Stimulated activated CD8-positive, alpha-beta memory T cell treated with anti-CD3 and anti-CD28 coated beads, Interleukin-4, amount 100 ng/mL, for 1 hour (primary cell): ENCODE measurements at places on chromosomes 1 and 21.

- no peak for DNase-seq
Measured at GRCh38 chr1:151472856-151473731, 13.8 kb upstream of the POGZ start.

GRCh38 chr21:38223893-38224540 lies 32.8 kb upstream of the KCNJ15 start:
- DNase-seq = no peak

GRCh38 chr1:61743431-61743705 lies 1.1 kb downstream of the PATJ start:
- no peak for DNase-seq

GRCh38 chr1:84715342-84716019 lies 25.2 kb upstream of the SSX2IP start:
- no peak for DNase-seq

- no peak for DNase-seq
Measured at GRCh38 chr1:93095804-93096585, 16.9 kb downstream of the MTF2 start.

DNA sequence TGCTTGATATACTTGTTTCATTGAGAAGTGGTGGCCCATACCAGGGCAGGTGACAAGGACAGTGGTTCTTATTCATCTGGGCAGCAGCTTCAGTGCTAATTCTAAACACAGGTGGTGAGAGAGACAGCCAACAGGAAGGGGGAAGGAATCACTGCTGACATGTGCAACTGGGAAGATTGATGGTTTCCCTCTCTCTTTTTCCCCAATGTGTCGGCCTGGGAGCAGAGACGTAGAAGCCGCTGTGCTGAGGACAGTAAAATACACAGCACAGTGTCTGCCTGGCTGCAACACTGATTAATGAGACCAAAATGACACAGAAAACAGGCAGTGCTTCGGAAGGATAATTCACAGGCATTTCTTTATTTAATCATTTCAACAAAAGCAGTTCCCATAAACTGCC lies 48.8 kb downstream of the WARS2 start:
- no peak for DNase-seq

DNA sequence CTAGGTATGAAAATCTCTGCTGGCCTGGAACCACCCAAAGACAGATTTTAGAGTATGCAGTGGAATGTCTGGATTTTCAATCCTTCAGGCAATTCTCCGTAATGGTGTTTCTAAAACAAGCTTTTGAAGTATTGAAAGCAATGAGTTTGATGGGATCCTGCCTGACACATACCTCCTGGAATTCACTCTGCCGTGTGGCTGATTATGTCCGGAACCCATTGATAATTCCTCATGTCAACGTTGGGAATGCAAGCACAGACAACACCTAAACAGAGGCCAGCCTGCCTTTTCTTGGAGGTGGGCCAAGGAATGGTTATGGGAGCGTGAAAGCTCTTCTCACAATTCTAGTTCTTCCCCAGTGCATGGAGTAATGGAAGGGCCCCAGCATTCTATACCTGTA lies 168.9 kb upstream of the HMCN1 start:
- no peak for DNase-seq

- DNase-seq = no peak
Measured at GRCh38 chr1:56146449-56146848, 432.9 kb downstream of the PLPP3 start.

DNA sequence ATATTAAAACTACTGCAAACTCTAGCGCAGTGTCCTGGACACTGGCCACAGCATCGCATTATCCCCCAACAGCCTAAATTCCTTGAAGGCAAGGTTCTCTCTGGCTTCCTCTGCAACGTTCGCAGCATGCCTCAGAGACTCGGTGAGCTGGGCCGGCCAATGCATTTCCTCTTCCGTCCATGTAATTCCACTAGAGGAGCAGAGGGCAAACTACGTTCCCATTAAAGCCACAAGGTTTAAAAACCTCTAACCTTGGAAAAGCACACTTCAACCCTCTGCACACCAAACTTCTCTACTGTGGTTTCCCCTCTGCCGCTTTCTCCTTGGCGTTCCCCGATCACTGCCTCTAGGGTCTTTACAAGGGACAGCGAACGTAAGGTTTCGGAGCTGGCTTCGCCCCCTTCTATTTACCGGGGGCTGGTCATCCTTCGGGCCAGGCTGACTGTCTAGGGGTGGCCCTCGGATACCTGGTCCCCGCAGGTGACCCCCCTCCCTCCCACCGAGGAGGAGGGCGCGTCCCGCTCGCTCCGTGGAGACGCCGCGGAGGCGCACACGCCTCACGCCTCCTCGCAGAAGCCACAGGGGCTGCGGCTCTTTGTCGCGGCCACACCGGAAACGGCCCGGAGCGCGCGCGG lies 456 bp upstream of the SMYD2 start:
- peak; percentile 6 for DNase-seq

DNA sequence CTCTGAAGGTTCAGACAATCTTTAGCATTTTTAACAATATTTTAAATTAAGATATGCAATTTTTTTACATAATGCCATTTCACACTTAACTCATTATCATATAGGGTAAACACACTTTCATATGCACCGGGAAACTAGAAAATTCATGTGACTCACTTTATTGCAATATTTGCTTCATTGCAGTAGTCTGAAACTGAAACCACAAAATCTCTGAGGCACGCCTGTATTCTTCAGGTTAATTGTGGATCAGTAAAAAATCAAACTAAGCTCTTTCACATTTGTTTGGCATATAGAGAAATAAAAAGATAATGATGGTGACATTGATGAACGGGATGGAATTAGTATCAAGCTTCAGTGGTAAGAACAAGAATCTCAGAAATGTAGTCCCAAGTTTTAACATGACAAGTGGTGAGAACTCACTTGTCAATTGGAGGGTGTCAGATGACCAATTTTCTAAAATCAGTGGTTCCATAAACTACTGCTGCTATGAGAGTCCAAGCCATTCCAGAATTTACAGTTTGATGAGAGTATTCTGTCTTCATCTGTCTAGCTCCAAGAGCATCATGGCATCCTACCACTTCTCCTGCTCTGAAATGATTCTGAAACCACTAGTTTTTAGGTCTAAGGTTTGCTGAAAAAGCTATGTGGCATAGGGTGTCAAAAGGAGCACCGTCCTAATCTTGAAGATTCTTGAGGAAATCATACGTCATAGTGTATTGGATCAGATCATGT lies 281.0 kb downstream of the PTPRC start:
- DNase-seq = no peak

- DNase-seq = no peak
Measured at GRCh38 chr1:92123868-92124267, 43.7 kb downstream of the BTBD8 start.

DNA sequence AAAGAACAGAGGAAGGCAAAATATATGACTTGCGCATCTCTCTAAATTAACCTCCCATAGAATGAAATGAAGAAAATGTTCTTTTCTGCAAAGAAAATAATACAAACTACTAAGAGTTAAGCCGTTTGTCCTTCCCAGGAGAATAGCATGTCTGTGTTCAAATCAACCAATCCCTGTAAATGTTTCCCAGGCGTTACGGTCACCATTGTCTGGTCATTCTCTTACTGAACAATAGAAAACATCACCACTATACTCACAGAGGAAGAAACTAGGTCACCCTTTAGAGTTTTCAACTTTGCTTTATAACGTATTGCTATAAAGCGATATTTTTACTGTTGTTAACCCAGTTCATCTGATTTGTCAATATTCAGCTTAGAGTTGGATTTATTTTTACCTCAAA lies 34.1 kb downstream of the COL11A1 start:
- no peak for DNase-seq

GRCh38 chr21:37877888-37878684 lies 38.2 kb downstream of the KCNJ6 start:
- no peak for DNase-seq

- DNase-seq = no peak
Measured at GRCh38 chr1:77473690-77474089, 191.9 kb downstream of the AK5 start.

- no peak for DNase-seq
Measured at GRCh38 chr1:203098445-203098844, 12.6 kb upstream of the MYOG start.

DNA sequence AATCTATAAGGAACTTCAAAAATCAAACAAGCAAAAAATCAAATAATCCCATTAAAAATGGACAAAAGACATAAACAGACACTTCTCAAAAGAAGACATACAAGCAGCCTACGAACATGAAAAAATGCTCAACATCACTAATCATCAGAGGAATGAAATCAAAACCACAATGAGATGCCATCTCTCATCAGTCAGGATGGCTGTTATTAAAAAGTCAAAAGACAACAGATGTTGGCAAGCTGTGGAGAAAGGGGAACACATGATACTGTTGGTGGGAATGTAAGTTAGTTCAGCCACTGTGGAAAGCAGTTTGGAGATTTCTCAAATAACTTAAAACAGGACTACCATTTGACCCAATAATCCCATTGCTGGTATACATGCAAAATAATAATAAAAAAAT lies 226.4 kb downstream of the S1PR1 start:
- no peak for DNase-seq

DNA sequence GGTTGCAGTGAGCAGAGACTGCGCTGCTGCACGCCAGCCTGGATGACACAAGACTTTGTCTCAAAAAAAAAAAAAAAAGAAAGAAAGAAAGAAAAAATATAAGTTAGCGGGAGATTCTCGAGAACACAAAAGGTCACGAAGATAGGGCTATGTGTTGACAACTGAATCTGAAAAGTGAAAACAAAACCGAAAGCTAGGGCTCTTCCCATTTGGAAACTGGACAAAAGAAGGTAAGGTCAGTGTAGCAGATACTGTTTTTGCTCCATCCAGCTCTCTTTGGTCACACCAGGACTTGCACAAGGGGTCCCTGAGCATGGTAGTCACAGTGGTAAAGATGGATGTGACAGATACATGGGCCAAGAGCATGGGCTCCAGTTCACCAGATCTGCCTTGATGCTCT lies 60.4 kb upstream of the MAP10 start:
- no peak for DNase-seq

DNA sequence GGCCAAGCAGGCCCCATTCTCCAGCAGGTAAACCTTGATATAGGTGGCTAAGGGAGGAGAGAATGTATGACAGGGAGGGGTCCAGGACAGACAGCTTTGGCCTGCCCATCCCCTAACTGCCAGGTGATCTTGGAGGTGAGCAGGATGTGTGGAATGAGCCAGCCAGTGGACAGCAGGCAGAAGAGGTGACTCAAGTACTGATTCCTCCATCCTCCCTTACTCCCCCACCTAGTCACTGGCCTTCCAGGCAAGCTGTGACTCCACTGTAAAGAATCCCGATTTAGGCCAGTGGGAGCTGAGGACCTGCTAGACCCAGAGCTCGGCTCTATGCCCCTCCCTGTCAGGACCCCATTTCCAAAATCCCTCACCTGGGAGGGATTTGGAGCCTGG lies 36.6 kb downstream of the RIMS3 start:
- no peak for DNase-seq

GRCh38 chr1:36386265-36387140 lies 779 bp upstream of the STK40 start:
- DNase-seq = peak; percentile 60

DNA sequence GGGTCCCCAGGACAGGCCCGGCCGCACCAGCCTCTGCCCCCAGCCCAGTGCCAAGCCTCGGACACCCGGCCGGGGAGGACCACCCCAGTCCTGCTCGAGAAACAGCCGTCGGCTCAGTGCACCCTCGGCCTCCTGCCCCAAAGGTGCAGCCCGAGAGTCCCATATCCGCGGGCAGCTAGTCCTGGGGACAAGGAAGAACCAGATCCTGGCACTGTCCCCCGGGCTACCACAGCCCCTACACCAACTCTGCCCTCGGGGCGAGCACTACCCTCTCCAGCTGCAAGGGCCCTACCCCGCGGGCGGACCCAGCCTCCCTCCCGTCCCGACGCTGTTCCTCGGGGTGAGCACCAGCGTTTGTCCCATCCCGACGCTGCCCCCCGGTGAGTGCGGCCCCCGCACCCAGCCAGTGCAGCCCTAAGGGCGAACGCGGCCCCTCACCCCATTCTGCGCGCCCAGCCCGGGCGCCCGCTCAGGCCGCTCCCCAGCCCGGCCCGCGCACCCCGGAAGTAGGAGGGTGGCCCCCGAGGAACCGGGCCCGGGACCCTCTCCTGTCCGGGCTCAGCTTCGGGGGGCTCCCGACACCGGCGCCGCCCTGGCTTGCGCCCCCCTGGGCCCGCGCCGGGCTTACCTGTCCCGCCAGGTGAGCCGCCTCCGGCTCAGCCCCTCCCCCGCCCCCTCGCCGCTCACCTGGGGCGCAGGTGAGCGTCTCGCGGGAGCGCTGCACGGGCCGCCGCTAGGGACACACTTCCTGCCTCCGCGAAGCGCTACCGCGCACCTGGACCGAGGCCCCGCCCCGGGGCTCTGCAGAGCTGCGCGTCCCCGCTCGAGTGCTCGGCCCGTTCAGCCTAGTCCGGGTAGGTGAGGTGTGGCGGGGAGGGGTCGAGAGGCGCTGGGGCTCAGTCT lies at the start of gene KDF1:
TSS of gene KDF1 (minus strand) at position 747 of the 903 bp plus-strand sequence. CDS start 8,088 bp downstream, outside the sequence.
- no peak for DNase-seq

DNA sequence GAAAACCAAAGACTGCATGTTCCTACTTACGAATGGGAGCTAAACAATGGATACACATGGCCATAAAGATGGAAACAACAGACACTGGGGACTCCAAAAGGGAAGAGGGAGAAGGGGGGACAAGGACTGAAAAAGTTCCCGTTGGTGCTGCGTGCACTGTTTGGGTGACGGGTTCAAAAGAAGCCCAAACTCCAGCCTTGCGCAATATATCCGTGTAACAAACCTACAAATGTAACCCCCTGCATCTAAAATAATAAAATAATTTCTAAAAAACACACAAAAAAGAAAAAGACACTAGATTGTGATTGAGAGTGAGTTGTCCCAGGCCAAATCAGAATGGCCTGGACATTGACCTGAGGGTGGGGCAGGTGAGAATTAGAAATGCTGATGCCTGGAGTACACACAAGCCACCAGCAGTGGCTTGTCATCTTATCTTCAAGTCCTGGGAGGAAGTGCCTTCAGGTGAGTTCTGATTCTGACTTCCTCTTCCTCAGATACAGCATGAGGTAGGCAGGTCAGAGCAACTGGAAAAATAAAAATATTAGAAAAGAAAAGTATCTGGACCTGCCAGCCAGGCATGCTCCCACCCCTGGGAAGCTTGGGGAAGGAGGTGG lies 54.7 kb downstream of the SPATA46 start:
- no peak for DNase-seq

GRCh38 chr1:35615440-35615839 lies 25.9 kb downstream of the PSMB2 start:
- no peak for DNase-seq

DNA sequence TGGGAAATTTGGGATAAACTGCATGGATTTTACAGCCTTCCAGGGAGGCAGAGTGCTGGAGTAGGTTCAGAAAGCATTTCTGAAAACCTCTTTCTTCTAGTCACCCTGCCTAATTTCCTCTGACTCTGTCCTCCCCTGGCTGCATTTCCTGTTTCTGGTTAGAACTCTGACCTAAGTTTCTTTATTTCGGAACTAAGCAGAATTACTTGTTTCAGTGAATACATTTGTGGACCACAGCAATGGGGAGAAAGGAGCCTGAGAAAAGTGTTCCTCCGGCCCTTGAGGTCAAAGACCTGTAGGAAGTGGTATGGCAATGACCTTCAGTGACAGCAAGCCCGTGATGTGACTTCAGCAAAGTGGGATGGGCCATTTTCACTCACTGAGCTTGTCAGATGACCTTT lies 173.4 kb upstream of the RUNX1 start:
- no peak for DNase-seq

- no peak for DNase-seq
Measured at GRCh38 chr1:169305356-169305755, 62.2 kb downstream of the NME7 start.

GRCh38 chr1:236979149-236979900 lies 24.9 kb downstream of the MT1HL1 start:
- DNase-seq = no peak
